Mesenteric fat pad (tissue), 1 donor: ENCODE measurements at places on chromosomes 4 and X. TPM values are rescaled to one million over a fixed set of nuclear protein-coding genes. Genes with fewer than 3 reads are reported as not detected.

The ENPEP gene
- 13.9 TPM for total RNA-seq

DNA sequence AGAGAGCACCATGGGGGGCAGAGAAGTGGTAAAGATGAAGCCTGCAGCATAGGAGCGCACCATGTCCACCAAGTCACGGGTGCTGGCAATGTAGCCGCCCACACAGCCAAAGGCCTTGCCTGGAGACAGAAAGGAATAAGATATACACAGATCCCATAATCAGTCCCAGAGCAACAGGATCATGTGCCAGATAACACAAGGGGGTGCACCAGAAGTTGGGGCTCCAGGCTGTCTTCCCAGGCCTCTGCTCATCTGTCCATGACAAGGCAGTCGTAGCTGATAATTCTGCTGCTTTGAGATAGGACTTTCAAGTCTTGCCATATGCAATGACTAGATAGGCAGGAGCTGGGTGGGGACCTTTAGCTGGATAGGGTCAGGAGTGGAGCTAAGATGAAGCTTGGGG is 14.7 kb downstream of the APEX2 start:
- no peak for DNase-seq

DNA sequence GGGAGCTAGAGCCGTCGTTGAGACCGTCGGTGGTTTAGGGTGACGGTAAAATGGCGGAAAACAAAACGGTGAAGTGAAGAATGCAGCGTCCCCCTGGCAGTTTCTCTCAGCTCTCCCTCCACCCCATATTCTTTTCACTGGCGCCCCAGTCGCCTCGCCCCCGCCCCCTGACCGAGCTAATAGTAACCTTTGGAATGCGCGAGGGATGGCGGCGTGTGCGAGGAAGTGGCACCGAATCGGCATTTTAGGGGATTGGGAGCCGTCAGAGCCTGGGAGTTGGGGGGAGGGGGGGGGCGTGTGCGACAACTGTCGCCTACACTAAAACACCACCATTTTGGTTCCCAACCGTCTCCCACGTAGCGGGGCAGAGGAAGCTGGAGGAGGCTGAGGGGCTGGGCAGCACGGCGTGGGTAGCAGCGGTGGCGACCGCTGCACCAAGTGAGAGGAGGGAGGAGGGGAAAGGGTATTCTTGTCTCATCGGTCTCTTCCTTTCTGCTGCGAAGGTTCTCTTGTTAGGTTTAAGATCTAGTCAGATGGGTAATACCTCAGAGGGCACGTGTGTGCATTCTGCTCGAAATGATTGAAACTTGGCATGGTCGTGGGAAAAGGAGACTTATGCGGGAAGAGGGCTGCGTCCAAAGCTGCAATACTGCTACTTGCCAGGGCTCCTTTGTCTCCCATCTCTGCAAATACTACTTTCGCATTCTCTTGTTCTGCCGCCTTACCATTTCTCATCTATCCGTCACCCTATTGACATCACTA is 840 bp downstream of the ZNF711 start:
- no peak for DNase-seq

The MSANTD1 gene
- 0.80 TPM for total RNA-seq

- DNase-seq = no peak
Measured at GRCh38 chrX:38273453-38273852, 52.8 kb upstream of the SRPX start.

DNA sequence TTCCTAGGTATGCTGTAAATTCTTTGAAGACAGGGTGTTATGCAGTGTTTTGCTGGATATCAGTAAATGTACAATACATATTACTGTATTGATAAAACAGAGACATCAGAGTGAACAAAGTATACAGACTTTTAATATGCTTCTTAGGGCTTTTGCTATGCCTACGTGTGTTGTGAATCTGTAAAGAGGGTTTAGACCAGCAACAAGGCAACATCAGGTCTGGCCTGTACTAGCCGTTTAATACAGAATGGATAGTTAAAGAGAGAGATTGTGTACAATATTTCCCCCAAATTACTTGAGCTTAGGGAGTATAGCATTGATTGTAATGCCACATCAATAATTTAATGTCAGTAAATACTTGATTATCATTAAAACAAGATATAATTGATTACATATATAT is 75.2 kb downstream of the PAQR3 start:
- DNase-seq = no peak

DNA sequence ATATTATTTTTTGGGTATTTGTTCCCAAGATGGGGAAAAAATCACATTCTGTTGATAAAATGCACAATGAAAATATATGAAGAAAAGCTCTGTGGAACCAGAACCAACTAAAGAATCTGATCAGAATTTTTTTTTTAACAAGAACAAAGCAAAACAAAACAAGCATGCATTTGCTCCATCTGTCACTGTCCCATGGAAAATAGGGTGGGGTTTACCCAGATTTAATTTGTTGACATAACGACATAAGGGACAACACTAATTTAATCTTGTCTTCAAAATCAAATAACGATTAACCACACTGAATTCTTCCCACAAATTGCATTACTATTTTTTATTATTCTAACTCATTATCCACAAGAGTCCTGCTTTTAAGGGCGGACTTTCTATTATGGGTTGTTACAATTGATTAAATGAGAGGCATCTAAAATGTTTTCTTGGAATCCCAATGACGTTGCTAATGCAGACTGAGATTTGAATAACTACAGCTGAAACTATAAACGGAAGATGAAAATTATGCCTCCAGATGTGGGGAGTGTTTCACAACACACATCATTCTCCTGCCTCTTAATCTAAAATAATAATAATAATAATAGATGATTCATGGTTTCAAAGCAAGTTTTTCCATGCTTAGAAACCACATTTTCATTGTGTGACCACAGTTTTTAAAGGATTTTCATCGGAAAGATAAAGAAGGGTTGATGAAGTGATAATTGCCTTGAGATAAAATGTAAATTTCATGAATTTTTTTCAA is 307.0 kb upstream of the CPEB2 start:
- DNase-seq = no peak

- no peak for DNase-seq
Measured at GRCh38 chr4:125639182-125639621, 324.4 kb downstream of the FAT4 start.

GRCh38 chr4:40251366-40251765 is 54.5 kb downstream of the RHOH start:
- no peak for DNase-seq

The CNKSR2 gene
- 0.80 TPM for total RNA-seq

The SHROOM2 gene
- 0.58 TPM for total RNA-seq

The NPY2R gene
- not detected for total RNA-seq

DNA sequence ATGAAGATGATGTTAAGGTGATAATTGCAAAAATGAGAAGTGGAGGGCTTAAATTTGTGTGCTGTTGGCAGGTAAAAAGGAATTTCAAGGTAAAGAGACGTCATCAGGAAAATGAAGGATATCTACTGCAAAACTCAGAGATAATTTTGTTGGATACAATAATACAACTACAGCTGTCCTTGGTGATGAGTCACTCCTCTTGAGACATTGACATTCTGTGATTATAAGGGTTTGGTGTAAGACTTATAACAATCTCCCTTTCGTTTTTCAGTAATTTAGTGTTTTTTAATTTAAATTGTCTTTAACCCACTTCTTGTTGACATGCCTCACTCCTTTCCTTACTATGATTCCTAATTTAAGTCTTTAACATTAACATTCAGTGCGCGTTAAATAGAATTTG is 1074.1 kb upstream of the SLIT2 start:
- no peak for DNase-seq

- DNase-seq = no peak
Measured at GRCh38 chr4:158159054-158159717, 13.6 kb downstream of the GASK1B start.

GRCh38 chrX:15207384-15207783 is 62.5 kb downstream of the ASB9 start:
- no peak for DNase-seq

GRCh38 chr4:26860922-26861433 is 337 bp downstream of the STIM2 start:
- DNase-seq = no peak

- DNase-seq = no peak
Measured at GRCh38 chr4:37646247-37646646, 39.9 kb downstream of the RELL1 start.

The RASGEF1B gene
- total RNA-seq = 32.5 TPM

GRCh38 chrX:68387776-68388175 is 45.5 kb downstream of the OPHN1 start:
- DNase-seq = no peak

The HTN1 gene
- not detected for total RNA-seq

DNA sequence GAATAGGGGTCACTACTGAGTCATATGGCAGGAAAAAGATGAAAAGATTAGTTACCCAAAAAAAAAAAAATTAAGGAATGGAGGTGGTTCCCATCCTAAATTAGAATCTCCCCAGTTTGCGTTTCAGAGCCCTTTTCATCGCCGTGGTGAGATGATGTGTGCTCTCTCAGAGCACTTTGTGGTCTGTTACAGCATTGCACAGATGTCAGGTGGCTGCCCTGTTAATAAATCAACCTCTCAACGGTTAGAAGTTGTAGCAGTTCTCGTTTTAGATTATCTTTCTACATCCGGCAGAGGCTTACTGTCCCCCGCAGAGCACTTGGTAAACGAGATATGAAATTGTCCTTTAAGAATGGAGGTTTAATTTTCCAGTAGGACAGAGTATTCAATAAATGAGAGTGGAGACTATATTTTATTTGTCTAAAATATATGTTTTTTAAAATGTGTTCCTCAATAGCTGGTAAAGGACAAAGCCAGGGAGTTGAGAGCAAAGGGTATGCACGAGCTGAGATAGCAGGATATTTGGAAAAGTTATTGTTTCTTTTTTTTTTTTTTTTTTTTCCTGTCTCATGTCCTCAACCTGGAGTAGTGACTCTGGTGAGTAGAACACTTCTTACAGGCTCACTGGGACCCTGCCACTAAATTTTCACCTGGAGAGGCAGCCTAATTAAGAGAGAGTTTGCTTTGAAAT is 26.9 kb downstream of the AFF1 start:
- no peak for DNase-seq

The OTUD4 gene
- total RNA-seq = 35.2 TPM

DNA sequence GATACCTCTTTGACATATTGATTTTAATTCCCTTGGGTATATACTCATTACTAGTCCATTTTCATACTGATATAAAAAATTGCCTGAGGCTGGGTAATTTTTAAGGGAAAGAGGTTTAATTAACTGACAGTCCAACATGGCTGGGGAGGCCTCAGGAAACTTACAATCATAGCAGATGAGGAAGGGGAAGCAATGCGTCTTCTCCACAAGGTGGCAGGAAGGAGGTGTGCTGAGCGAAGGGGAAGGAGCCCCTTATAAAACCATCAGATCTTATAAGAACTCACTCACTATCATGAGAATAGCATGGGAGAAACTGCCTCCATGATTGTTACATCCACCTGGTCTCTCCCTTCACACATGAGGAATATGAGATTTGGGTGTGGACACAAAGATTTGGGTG is 42.4 kb downstream of the MSX1 start:
- no peak for DNase-seq

The ITIH6 gene
- total RNA-seq = not detected

The GABRQ gene
- not detected for total RNA-seq

GRCh38 chr4:122917731-122918130 is 4.7 kb downstream of the NUDT6 start:
- DNase-seq = no peak

GRCh38 chr4:169068423-169068822 is 58.4 kb upstream of the CBR4 start:
- DNase-seq = peak; percentile 71

The SORBS2 gene
- 17.5 TPM for total RNA-seq

DNA sequence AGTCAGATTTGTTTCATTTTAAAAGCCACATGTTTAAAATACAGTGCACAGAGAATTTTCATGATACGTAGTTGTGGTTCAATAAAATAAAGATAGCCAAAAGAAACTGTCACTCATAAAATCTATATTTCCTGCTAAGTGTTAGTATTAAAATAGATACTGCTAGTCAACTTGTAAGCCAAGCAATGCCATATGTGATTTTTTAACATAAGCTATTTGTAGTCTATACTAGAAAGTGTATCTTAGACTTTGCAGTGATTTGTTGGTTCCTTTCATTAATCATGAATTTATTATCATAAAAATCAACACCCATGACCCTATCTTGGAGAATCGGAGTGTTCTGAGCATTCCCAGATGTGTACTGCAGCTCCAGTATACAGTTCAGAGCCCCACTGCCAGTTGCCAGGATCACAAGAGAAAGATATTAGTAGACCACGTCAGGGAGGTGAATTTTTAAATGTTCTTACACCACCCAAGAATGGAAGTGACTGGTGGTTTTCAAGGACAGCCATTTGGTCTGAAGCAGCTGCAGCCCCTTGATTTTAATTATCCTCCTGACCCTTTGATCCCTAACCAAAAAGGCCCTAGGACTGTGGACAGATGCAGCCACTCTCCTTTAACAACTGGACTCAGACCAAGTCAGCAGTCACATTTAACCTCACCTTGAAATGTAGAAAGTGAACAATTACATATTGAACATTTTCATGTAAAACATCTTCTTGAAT is 163.1 kb downstream of the PALLD start:
- DNase-seq = no peak

DNA sequence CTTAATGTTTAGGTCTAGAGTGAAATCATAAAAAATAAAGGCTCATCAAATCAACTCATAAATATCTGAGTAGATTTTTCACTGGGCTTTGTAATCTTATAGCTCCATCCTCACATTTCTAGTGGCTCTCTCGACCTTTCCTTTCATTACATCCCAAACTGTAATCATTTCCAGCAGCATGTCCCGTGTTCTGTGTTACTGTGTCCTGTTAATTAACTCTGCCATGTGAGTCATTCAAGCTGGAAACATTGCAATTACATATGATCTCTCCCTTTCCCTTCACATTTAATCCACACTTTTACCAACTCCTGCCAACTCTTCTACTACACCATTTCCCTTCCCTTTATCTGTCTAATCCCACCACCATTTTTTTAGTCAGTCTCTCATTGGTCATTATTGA is 75.5 kb downstream of the UGT8 start:
- DNase-seq = no peak

The LRIT3 gene
- 0.16 TPM for total RNA-seq

The TLL1 gene
- total RNA-seq = 7.2 TPM

DNA sequence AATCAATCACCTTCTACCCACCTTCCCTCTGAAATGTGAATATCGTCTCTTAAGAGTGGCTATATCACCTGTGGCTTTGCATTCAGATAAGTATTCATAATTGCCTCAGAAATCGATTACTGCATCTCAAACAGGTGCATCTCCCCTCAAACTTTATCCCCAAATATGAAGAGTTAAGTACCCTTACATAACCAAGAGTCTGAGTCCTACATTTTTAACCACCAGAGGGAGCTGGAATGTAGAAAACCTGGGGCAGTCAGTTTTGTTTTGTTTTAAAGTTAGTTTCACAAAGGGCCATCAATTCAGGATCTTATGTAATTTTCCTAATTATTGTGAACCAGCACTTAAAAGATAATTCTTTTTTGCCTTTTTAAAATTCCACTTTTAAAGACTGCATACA is 5.7 kb downstream of the TCEANC start:
- DNase-seq = no peak

The POLN gene
- total RNA-seq = 12.8 TPM

DNA sequence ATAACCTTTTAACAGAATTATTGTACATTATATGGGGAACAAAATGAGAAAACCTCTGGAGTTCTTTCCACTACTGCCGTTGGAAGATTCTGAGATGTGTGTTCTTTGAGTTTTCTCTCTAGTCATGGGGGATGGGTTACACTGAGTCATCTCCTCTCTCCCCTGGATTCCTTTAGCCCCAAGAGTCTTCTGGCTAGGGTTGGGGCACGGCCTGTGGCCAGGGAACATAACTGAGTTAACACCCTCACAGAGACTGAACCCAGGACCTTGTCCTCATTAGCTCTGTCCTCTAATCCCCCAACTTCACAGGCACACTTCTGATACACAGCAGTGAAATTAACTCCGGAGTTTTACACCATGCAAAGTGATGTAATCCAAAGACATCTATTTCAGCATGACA is 142.3 kb upstream of the F9 start:
- DNase-seq = no peak
